Cardiac muscle cell (in vitro differentiated cells and primary cell): ENCODE measurements at places on chromosomes 4 and X.

GRCh38 chr4:42464550-42465094 lies 67.3 kb downstream of the SHISA3 start:
- no peak for DNase-seq

GRCh38 chr4:65515646-65516045 lies 154.6 kb downstream of the EPHA5 start:
- no peak for DNase-seq

DNA sequence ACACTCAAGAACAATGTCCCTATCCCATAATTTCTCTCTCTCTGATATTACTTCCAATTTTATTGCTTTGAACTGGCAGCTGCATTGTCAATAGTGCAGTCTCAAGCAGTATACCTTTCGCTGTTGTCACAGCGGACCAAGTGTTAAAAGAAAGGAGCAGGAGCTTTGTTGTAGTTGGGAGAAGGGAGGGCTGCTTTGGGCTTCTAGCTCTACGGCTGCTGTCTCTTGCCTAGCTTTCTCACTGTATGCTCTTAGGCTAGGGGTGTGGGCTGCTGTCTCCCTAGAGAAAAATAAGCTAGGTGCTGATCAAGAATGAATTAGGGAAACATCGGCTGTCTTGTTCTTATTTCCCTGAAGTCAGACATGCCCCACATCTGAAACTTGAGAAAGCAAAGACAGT lies 52.5 kb downstream of the TRPC5OS start:
- DNase-seq: no peak

GRCh38 chrX:68872171-68872570 lies 43.4 kb downstream of the EFNB1 start:
- DNase-seq: no peak

DNA sequence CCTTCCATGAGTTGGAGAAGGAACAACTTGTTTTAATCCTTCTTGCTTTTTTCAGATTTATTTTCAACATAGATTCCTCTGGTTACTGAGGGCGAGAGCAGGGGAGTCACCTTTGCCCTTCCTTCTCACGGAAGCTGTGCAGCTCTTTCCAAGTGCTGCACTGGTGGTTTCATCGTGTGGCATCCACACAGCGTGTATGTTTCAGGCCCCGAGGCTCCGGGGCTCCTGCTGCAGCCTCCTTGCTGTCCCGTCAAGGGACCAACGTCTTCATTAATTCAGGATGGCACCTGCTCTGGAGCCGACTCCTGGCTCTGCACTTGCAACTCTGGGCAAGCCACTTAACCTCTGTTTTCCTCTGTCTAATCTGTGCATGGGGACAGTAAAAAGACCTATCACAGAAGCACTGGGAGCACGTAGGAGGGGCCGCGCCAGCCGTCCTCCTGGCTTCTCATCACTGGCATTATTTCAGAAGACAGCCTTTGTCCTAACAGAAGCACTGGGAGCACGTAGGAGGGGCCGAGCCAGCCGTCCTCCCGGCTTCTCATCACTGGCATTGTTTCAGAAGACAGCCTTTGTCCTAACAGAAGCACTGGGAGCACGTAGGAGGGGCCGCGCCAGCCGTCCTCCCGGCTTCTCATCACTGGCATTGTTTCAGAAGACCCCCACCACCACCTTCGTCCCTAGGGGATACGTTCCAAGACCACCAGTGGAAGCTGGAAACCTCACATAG lies 117.8 kb upstream of the NKX1-1 start:
- no peak for DNase-seq

DNA sequence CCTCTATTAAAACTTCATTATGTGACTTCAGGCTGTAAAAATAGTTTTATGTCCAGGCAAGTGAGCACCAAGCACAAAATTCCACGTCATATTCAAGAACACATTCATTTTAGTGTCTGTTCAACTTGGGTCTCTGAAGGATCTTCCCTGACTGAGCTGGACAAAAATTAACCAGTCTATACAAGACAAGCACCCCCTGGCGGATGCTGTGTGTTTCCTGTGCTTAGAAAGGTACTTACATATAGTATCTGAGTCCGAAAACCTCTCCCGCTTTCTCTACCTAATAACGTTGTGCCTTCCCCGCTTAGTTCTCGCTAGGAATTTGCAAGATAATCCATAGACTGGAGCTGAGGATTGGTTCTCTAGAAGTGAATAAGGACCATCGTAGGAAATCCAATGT lies 2214.5 kb upstream of the TENM3 start:
- no peak for DNase-seq
